ENCODE measurements at places on chromosomes 5 and 9. TPM values are rescaled to one million over a fixed set of nuclear protein-coding genes. Genes with fewer than 3 reads are reported as not detected.
A peak's percentile ranks its signal among the peaks of the same experiment; 100 is the strongest.

CMBL gene
- total RNA-seq: 39.0 TPM

SH3PXD2B gene
- 11.7 TPM for total RNA-seq

SLC6A19 gene
- not detected for total RNA-seq

APBA1 gene
- 17.9 TPM for total RNA-seq

SPINK13 gene
- not detected for total RNA-seq

PCDHB9 gene
- total RNA-seq: 2.5 TPM

NEURL1B gene
- 4.4 TPM for total RNA-seq

LCN15 gene
- total RNA-seq: not detected

GLRA1 gene
- total RNA-seq: not detected

DNA sequence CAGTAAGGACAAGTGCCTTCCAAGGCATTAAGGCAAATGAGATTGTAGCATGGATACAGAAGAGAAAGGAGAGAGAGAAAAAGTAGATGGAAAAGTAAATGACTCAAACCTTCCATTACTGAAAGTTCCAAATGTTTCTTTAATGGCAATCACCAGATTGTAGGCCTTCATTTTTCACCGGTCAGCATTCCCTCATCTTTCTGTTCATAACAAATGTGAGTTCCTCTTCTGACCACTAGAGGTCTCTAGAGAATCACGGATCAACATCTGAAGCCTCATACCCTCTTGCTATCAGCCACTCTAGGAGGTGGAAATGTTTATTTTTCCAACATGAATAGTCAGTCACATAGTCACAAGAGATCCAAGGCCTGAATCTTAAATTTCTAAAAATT lies 73.6 kb upstream of the RPS23 start:
- peak; percentile 78 for DNase-seq

DNA sequence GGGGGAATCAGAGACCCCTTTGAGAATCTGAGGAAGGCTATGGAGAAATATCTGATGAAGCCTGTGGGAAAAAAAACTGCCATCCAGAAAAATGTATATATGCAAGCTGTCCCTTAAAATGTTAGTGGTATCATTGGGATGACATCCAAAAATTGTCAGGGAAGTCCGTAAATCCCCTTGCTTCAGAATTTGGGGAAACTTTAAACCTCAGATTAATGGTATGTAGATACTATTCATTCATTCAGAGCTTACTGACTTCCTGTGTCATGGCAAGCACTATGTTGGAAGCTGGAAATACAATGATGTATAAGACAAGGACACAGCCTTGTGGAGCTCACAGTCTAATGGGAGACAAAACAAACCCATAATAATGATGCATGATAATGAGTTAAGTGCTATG lies 10.9 kb upstream of the MOB3B start:
- DNase-seq: no peak

GRCh38 chr9:3049636-3050035 lies 205.7 kb upstream of the PUM3 start:
- no peak for DNase-seq

DNA sequence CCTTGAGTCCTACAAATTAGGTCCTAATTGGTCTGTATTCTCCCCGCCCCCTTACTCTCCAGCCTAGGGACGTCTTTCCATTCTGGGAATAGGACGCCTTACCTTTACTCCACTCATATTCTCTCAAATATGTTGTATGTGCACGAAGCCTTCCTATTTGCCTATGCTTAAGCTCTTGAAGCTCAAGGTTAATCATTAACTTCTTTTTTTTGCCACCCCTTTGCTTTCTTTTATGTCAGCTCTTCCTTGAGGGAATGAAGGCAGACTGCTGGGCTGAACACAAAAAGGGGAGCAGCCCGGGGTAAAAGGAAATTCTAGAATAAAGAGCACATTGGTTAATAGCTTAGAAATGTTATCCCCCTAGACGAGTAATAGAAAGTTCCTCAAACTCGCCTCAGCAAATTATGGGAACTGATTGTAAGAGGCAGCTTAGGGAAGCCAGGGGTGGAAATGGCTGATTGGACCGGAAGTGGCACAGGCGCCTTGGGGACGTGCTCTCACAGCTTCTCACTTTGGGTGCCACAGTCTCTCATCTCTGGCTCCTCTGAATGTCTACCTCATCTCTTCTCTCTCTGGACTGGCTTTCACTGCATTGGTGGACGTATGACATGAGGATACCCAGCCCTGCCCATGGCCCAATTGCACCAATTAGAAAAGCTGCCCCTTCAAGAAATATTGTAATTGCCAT lies 122.3 kb upstream of the IL12B start:
- no peak for DNase-seq

GRCh38 chr9:20512106-20512505 lies 110.2 kb downstream of the MLLT3 start:
- peak; percentile 87 for DNase-seq

DNA sequence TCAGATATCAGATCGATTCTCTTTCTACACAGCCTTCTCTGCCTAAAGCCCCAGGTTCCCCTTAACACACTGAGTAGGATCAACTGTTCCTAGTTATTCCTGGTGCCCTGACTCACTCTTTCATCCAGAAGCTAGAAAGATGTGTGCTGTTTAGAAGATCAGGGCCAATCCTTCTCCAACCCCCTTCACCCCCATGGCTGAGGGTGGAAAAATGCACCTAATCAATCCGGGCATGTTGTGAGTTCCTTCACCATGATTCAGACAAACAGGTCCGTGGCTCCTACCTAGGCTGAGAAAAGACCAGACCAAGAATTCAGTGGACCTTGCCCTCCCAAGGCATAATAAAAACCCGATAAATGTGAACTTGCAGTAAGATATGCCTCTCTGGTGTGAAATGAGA lies 85.4 kb upstream of the EQTN start:
- no peak for DNase-seq

DNA sequence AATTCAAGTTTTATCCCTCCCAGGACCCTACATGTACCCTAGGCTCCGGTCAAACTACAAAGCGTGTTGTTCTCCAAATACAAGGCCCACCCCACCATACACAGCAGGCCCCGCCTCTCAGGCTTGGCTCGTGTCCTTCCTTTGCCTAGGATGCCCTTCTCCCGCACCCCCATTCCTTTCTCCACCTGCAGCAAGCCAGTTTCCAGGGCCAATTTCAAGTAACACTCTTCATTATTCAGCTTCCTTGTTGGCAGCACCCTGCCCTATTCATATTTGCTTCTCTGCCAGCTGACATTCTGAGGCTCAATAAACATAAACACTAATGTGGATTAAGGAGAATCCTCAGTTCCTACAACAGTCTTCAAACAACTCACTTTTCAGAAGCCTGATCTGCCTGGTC lies 31.7 kb downstream of the EPB41L4B start:
- no peak for DNase-seq

DNA sequence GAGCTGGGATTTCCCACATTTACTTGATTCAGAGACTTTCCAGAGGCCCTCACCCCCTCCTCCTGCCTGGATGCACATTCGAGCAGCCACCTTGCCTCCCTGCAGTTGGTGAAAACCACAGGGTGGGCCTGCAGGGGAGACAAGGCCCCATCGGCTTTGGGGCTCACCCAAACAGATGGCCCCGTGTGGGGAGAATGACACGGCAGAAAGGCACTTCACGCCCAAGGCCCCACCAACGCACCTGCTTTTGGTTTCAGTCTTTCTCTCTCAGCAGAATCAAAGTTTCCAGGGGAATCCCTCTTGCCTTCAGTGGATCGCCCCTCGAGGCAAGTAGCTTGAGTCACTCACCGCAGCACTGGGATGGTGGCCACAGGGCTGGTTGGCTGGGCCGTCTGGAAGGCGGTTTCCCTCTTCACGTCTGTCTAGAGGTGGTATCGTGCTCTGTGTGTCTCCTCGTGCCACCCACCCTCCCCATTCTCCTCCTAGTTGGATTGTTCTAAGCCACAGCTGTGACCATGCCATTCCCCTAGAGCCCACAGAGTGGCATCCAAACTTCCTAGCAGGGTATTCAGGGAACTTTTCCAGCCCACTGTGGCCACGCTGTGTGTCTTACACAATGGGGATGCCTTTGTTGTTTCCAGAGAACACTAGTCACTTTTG lies 31.8 kb downstream of the SEC61B start:
- DNase-seq: no peak

DNA sequence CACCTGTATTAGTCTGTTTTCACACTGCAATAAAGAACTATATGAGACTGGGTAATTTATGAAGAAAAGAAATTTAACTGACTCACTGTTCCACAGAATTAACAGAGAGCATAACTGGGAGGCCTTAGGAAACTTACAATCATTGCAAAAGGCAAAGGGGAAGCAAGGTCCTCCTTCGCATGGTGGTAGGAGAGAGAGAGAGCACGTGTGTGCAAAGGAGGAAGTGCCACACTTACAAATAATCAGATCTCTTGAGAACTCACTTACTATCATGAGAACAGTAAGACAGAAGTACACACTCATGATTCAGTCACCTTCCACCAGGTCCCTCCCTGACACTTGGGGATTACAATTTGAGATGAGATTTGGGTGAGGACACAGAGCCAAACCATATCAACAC lies 258.7 kb downstream of the TRIM32 start:
- no peak for DNase-seq

- peak; percentile 86 for DNase-seq
Observed at GRCh38 chr9:86732514-86733171, 214.7 kb downstream of the GAS1 start.

- no peak for DNase-seq
Observed at GRCh38 chr5:146770980-146771379, 107.6 kb downstream of the PPP2R2B start.

- no peak for DNase-seq
Observed at GRCh38 chr5:94362857-94363256, 255.5 kb downstream of the KIAA0825 start.

GRCh38 chr5:126433701-126434100 lies 10.5 kb downstream of the GRAMD2B start:
- peak; percentile 69 for DNase-seq

- DNase-seq: no peak
Observed at GRCh38 chr9:128022886-128023285, 42.1 kb upstream of the EEIG1 start.

- no peak for DNase-seq
Observed at GRCh38 chr5:133357758-133358157, 254.6 kb downstream of the FSTL4 start.

GRCh38 chr5:145818604-145819003 lies 16.5 kb downstream of the PRELID2 start:
- no peak for DNase-seq

GRCh38 chr5:68252673-68253623 lies 37.4 kb downstream of the PIK3R1 start:
- peak; percentile 66 for DNase-seq

DNA sequence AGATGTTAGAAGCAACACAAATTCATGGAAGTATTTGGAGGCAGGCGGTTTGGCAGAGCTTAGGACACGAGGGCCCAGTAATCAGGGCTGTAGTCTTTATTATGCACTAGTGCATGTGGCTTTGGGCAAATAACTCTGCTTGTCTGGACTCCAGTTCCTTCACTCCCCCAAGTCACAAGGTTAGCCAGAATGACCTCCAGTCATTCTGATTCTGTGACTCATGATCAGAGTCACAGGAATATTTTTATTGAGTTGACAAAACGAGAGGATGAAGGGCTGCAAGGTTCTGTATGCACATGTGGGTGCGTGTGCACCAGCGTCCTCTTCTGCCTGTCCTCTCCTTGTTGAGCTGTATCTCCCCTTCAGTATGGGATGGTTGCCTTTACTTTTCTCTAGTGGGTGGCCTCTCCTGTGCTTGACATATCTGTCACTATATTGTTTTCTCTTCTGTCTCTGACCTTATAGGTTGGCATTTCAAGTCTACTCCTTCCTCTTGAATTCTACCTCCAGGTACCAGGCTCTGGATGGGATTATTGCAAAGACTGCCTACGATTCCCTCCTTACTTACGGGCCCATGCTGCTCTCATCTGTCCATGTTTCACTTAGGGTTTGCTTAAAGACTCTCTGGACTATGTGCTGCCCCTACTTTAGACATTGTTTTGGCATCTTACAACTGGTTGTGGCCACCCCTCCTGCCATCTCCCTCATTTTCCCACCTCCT lies 94.6 kb downstream of the KDM4C start:
- DNase-seq: peak; percentile 43

GRCh38 chr9:132651259-132651658 lies 18.5 kb downstream of the DDX31 start:
- DNase-seq: peak; percentile 43

DNA sequence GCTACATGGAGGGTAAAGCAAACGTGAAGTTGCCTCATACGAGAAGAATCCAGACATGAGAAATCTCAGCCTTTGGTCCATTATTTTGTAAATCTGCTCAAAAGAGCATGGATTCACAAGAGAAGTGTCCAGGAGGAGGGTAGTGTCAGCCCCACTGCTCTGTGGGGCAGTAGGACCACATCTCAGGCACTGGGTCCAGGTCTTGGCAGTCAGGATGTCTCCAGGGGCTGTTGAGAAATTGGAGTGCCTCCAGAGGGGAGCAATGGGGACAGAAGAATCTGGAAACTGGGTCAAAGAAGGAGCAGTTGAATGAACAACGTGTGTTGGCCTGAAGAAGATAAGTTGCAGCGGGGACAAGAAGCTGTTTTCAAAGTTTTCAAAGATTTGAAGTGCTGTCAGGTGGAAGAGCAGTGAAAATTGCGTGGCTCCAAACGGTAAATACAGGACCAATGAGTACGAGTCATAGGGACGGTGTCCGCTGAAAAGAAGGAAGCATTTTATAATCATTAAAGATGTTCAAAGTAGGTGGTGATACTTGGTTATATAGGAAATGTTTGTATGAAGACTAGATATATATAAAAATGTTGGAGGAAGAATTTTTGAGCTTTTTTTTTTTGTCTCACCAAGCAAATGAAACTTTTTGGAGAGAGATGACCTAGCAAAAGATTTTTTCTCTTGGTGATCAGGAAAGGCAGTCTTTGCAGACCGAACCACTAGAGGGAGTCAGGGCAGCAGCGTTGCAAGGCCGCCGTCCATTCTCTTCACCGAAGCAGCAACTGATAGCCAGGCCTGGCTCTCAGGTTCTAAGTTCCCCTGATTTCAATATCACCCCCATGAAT lies 57.1 kb upstream of the ZBED3 start:
- DNase-seq: peak; percentile 71

- DNase-seq: peak; percentile 52
Observed at GRCh38 chr9:94135222-94135621, 51.0 kb downstream of the PTPDC1 start.

DNA sequence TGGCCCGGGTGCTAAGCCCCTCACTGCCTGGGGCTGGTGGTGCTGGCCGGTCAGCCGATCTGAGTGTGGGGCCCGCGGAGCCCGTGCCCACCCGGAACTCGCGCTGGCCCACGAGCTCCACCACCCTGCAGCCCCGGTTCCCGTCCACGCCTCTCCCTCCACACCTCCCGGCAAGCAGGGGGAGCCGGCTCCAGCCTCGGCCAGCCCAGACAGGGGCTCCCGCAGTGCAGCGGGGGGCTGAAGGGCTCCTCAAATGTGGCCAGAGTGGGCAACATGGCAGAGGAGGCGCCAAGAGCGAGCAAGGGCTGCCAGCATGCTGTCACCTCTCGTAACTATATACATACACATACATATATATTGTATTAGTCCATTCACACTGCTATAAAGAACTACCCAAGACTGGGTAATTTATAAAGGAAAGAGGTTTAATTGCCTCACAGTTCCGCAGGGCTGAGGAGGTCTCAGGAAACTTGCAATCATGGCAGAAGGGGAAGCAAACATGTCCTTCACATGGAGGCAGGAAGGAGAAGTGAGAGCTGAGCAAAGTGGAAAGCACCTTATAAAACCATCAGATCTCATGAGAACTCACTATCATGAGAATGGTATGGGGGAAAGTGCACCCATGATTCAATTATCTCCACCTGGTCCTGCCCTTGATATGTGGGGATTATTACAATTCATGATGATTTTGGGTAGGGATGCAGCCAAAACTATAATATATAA lies 56.8 kb downstream of the LIX1 start:
- DNase-seq: no peak

- no peak for DNase-seq
Observed at GRCh38 chr5:73786043-73786831, 160.2 kb downstream of the ARHGEF28 start.

- no peak for DNase-seq
Observed at GRCh38 chr9:25207402-25208195, 470.6 kb downstream of the TUSC1 start.

Data from HFFc6 (cell line).